ENCODE measurements at places on chromosomes 12 and 14. TPM values are rescaled to one million over a fixed set of nuclear protein-coding genes. Genes with fewer than 3 reads are reported as not detected.

The CMAS gene
- total RNA-seq, result 25.0 TPM

The PTPN21 gene
- 10.3 TPM for total RNA-seq

GRCh38 chr12:127830065-127830460 lies 436.9 kb upstream of the TMEM132C start:
- DNase-seq, result no peak

GRCh38 chr12:59626382-59626781 lies 30.6 kb downstream of the SLC16A7 start:
- DNase-seq, result peak; percentile 13

DNA sequence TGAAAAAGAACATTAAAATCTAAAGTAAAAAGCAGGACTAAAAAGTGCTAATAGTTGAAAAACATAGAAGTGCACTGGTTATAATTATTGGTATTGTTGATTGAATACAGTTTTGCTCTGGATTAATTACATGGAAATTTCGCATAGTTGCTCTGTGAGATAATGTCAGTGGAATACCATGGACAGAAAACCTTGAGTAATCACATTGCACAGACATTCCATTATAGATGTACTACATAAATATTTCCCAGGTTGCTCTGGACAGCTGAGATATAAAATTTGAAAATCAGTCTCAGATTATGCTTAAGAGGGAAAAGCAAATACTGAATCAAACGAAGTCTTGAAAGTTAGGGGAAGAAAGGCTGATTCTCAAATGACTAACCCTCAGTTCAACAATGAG lies 439.3 kb upstream of the FLRT2 start:
- peak; percentile 0 for DNase-seq

- no peak for DNase-seq
These were observed 29.3 kb downstream of the CMKLR1 start for GRCh38 chr12:108309674-108310312.

DNA sequence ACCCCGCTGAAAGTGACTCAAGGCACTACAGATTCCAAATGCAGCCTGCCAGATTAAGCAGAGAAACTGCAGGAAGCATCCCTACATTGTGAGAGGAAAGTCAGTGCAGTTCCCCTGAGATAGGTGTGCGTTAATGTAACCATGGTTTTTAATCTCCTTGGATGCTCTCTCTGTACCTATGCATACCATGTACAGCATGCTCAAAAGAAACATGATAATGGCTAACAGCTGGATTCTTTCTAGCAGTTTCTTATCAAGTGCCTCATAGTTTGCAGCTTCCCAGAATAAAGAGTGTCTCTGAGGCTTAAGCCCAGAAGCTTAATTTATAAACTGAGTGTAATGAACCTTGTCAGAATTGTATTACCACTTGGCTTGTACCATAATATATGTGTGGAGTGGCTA lies 17.1 kb upstream of the MDM1 start:
- DNase-seq, result peak; percentile 64

DNA sequence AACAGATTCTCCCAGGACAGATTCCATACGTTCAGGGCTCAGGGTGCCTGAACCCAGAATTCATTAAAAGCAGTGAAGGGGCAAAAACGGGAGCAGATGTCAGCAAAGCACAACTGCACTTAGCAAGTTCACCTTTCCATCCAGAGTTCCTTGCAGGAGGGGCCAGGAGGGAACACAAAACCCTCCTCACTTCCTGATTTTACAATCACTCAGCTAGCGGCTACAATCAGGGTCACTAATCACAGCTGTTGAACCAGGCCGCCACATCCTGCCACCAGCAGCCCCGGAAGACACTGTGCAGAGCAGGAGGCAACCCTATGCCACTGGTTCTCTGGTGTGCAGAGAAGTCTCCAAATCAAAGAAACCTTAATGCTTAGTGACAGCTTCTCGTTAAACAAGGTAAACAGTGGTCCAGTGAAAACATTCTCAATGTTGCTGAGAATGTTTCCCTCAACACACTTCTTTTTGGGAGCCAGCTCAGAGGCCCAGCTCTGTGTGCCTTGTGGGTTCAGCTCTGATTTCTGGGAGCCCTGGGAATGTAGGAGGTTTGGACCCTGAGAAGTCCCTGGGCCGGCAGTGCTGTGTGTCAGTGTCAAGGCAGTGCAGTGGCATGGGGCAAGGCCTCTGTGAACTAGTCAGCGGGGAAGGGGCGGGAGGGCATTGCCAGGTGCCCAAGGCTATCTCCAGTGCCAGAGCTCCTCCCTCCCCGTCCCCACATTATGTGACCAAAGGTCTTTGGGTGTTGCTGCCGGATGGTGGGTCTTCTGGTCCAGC lies 54.5 kb downstream of the VCPKMT start:
- peak; percentile 16 for DNase-seq

Data from fibroblast of the aortic adventitia (primary cell).